MV-4-11 (cell line): ENCODE measurements at places on chromosomes 2 and 18.

DNA sequence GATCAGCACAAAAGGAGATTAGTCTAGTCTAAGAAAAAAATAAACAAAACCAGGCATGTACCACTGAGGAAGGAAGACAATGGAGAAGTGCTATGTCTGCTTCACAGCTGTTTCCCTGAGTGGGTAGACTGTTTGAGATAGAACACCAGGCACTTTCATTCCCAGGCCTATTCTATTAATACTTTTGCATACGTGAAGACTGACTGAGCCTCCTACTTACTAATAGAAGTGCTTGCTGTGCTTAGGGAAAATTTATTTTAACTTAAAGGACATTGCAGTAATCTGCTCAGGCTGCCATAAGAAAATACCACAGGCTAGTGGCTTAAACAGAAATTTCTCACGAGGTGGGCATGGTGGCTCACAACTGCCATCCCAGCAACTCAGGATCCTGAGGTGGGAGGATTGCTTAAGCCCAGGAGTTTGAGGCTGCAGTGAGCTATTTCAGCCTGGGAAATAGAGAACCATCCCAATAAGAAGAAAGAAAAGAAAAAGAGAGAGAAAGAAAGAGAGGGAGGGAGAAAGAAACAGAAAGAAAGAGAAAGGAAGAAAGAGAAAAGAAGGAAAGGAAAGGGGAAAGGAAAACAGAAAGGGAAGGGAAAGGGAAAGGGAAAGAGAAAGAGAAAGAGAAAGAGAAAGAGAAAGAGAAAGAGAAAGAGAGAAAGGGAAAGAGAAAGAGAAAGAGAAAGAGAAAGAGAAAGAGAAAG lies 33.0 kb downstream of the CMPK2 start:
- no peak for DNase-seq

DNA sequence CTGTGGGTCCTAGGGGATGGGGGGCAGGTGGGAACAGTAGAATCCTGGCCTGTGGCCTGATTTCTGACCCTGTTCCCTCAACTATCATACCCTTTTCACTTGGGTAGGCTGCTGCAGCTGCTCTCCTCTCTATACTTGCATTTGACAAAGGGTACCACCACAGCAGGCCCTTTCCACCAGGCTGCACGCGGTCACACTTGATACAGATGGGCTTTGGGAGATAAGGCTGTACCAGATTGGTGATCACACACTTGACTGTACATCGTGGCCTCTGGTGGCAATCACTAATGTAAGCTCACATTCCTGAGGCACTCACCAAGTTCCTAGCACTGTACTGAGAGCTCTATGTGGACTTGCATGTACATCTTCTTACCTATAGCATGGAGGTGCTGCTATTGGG lies 1.6 kb upstream of the RALB start:
- no peak for DNase-seq

DNA sequence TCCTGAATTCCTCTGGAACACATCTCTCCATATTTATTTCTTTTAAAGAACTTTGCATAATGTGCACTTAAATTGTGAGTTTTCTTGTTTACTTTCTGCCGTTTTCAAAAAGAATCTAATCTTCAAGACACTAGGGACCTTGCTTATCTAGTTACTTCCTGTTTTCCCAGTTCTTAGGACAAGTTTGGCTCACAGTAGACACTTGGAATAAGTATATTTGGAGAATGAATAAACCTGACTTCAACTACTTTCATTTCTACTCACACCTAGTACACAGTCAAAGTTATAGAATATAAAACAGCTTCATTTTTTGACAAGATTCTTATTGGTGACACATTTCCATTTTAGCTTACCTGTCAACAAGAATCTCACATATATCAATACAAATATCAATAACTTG lies 155.6 kb upstream of the CCDC195 start:
- no peak for DNase-seq

DNA sequence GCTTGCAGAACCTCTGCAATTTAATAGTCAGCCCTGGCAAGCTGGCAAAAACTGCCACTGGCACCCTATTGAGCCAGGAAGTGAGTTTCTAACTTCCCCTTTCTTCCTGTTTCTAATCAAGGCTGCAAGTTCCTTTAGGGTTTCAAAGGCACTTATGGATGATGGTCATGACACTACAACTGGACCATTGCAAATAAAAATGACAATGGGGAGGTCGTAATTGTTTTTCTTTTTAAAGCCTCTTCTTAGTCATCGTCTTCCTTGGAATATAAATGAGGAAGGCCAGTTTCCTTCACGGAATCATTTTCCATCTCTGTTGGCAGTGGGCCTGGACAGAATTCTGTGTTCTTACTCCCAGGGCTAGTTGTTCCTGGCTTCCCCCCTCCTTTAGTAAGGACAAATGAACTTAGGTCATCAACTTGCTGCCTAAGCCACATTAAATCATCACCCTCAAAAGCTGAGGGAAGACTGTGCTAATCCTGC lies 35.8 kb downstream of the SH3RF3 start:
- peak; percentile 60 for DNase-seq

- no peak for DNase-seq
Observed at GRCh38 chr2:121210691-121211090, 74.3 kb downstream of the TFCP2L1 start.

DNA sequence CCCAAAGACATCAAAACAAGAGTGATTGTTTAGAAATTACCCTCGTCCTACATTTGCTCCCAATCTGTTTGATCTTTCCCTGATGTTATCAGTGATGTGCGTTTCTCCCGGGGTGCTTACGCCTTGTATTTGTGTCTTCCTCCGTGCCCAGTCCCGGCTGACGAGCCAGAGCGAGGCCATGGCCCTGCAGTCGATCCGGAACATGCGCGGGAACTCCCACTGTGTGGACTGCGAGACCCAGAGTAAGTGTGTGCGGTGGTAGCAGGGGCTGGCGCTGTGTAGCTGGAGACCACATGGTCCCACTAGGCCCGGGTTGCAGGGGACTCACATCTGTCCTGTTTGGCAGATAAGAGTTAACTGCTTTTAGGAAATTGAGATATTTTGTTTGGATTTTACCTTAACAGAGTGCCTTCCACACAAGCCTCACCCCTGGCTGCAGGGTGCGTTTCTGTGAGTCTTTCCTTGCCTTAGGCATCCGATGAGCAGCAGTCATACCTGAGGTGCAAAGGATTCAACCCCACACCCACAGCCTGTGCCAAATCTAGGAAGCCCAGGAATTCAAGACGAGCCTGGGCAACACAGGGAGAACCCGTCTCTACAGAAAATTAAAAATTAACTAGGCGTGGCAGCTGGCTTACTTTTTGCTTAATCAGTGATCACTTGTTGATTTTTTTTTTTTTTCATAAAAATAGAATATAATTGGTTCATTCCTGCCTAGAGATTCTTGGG lies 127.4 kb downstream of the GBX2 start:
- no peak for DNase-seq
